ENCODE measurements at places on chromosomes 2 and 18. TPM values are rescaled to one million over a fixed set of nuclear protein-coding genes. Genes with fewer than 3 reads are reported as not detected.

The CHRND gene
- total RNA-seq: not detected

The SGPP2 gene
- 12.4 TPM for total RNA-seq

The UGT1A4 gene
- total RNA-seq: not detected

The C2orf74 gene
- 6.0 TPM for total RNA-seq

The ACVR2A gene
- total RNA-seq: 2.0 TPM

The NYAP2 gene
- not detected for total RNA-seq

The POTEE gene
- 0.29 TPM for total RNA-seq

The HAUS1 gene
- total RNA-seq: 34.6 TPM

The WIPF1 gene
- total RNA-seq: 293 TPM

The SCTR gene
- total RNA-seq: not detected

The BOK gene
- total RNA-seq: 0.10 TPM

The GCG gene
- not detected for total RNA-seq

The RAB12 gene
- total RNA-seq: 25.3 TPM

The LAMA1 gene
- total RNA-seq: not detected

- no peak for DNase-seq
Measured at GRCh38 chr2:99430614-99431291, 59.1 kb downstream of the REV1 start.

GRCh38 chr2:24871852-24872333 lies 48.1 kb downstream of the ADCY3 start:
- DNase-seq: no peak

DNA sequence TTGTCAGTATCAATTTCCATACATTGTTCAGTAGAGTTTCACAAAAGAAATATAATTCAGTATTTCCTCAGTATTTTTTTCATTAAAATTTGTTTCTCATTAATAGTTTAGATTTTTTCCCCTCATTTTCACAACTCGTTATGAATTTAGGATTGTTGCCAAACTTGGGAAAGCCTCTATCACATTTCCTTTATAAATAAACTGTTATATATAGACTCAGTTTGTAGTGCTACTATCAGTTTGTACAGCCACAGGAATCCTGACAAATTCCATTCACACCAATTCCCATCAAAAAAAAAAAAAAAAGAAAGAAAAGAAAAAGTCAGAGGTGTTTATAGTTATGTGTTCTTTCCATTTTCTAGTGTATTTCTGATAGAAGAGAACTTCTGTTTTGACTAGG lies 123.3 kb upstream of the DCC start:
- DNase-seq: no peak

DNA sequence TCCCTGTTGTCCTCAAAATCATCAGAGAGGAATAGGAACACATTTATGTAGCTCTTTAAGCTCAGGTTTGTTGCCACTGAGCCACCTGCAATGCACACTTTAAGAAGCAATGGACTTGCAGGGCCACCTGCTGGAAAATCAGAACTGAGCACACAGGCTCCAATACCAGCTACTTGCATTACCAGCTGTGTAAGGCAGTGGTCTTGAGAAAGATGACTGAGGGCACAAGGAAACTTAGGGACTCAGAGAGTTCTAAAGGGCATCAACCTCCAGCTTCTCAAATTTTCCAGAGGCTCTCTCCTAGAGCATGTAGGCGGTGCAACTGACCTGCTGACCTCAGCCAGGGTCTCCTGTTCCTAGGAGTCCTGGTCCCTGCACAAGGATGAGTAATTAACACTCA lies 2.5 kb upstream of the CNDP2 start:
- no peak for DNase-seq

DNA sequence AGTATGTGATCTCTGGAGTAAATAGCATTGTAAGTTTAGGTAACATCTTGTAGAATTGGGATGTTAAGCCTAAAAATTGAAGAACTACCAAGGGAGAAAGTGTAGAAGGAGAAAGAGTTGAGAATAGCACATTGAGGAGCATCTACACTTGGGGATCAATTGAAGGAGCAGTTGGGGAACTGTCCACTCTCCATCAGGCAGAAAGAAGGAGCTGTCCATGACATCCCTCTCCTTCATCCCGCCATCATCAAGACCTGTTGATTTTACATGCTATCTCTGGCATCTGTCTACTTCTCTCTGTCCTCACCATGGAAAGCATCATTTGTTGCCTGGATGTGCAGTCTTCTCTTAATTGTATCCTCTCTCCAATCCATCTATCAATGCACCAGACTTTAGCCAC lies 87.8 kb downstream of the CCDC141 start:
- DNase-seq: no peak

- DNase-seq: no peak
Measured at GRCh38 chr2:84816426-84817026, 64.4 kb downstream of the TRABD2A start.

DNA sequence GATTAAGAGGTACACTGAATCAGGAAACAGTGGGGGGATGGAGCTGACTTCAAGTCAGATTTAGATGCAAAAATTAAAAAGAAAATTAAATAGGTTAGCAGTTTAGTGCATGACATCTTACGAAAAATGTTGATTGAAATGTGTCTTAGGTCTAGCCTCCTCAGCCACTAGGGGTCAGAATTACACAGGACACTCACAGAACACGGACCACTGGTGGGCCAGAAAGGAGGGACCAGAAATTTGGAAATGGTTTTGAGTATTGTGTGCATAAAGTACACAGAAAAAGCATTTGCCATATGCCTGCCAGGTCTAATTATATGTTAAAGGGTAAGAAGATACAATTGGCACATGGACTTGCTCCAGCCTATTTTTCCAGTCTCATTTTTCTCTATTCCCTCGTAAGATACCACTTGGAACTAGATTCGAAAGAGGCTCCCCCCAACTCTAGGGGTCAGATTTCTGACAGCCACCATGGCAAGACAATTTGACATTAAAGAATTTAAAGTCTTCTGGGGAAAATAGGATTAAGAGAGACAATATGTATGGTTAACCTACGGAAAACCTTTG lies 550.2 kb upstream of the SETBP1 start:
- no peak for DNase-seq

- no peak for DNase-seq
Measured at GRCh38 chr2:237532160-237532559, 34.2 kb upstream of the PRLH start.

DNA sequence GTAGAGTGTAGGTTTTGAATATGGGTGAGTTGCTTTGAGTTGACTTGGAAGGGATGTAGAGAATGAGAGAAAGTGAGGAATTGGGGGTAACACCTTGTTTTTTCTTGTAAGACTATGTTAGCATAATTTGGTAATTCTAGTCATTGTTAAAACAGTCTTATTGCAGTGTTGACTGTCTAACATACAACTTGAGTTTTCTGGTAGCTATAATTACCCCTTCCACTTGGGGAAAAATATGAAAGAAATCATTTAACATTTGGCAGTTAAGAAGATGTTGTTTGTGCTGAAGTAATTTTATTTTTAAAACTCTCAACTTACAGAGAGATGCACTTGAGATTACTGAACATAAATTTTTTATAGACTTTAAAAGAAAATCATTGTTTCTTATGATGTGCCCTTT lies 108.2 kb downstream of the COMMD1 start:
- no peak for DNase-seq

Measured in activated B cell treated with CpG ODN at 0.5 μM for 24 hours (primary cell).